Muscle of back (tissue), 13 donors: ENCODE measurements at places on chromosomes 2 and 18. TPM values are rescaled to one million over a fixed set of nuclear protein-coding genes. Genes with fewer than 3 reads are reported as not detected.

The PCARE gene
- polyA plus RNA-seq: 0.16 TPM

The PTH2R gene
- not detected for polyA plus RNA-seq

The VWA3B gene
- 0.81 TPM for polyA plus RNA-seq

The GYPC gene
- 95.7 TPM for polyA plus RNA-seq

The CRYGD gene
- polyA plus RNA-seq: not detected

The SERPINB5 gene
- polyA plus RNA-seq: not detected
